ENCODE measurements at places on chromosomes 1 and 21.

DNA sequence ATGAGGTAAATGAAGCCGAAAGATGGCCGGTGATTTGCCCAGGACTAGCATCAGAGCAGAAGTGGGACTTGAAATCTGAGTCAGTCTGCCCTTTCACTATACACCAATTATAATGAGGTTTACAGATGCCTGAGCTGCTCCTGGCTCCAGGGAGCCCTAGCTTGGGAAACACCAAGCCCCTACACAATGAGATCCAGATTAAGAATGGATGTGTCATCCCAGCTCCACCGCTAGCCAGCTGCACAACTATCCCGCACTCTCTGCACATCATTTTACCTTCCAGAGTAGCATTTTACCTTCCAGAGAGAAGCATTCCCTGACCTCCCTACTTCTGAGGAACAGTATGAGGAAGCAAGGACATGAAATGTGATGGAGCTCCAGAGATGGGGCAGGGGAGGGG is 27.0 kb downstream of the SERTAD4 start:
- no peak for DNase-seq

DNA sequence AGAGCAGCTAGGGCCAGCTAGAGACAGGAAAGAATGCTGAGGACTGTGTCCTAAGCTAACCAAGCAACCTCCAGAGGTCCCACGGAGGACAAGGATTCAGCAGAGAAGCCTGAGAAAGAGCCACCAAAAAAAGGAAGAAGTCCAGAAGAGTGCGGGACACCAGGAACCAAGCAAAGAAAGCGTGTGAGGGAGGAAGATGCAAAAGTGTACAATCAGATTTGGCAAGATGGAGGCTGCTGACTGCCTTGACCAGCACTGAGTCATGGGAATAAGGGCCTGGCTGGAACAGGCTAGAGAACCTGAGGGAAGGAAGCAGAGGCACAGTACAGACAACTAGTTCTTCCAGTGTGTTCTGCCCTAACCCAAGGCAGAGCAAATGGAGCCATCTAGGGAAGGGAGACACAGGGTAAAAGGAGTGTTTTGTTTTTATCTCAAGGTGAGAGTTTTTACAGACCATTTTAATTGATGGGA is 18.5 kb downstream of the TP53BP2 start:
- no peak for DNase-seq

- DNase-seq = no peak
Measured at GRCh38 chr1:181985936-181986906, 75.3 kb downstream of the ZNF648 start.

DNA sequence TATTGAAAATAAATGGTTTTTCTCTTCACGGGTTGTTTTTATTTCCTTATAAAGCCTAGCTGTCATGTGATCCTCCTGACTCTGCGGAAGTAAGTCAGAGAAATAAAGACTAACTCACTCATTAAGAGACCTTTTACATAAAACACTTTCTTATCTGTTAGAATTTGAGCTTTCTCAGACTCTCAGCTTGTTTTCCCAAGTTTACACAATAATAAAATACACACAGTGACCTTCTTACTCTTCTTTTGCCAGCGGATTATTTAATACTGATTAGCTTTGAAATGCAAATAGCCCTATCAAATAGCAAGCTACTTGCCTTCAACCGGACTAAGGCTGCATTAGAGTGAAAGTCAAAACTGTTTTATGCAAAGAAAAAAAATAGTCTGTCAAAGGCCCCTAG is 45.5 kb upstream of the CXADR start:
- no peak for DNase-seq

DNA sequence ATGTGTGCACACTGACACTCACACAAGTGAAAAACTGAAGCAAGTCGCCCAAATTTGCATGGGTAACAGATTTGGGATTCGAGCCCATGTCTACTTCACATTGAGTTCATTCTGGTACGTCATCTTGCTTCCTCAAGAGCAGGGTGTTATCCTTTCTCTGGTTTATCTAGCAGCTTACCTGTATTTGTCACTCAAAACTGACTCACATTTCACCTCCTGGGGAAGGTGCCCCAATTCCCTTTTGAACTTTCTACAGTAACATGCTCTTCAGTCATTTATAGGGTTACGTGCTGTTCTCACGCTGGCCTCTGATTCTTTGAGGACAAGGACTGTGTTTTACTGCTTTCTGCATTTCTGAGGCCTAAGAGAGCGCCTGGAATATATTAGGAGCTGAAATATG is 162.8 kb downstream of the PDE4B start:
- DNase-seq = no peak

DNA sequence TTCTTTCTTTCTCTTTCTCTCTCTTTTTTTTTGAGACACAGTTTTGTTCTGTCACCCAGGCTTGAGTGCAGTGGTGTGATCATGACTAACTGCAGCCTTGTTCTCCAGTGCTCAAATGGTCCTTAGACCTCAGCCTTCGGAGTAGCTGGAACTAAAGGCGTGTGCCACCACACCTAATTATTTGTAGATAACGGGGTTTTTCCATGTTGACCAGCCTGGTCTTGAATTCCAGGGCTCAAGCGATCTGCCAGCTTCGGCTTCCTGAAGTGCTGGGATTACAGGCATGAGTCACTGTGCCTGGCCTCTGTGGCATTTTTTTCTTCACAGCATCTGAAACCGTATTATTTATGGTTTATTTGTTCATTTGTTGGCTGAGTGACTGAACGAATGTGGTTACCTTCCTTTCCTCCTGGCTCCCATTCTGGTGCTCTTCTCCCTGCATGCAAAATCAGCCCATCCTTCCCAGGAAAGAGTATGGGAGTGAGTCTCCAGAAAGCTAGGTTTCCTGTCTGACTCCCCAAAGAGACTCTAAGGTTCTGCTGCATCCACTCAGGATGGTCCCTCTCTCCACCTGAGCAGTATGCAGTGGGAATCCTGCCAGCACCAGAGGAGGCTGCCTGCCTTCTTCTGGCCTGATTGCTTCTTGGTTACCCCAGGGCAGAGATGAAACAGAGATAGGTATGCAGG is 155.0 kb upstream of the BEND5 start:
- DNase-seq = no peak

- DNase-seq = no peak
Measured at GRCh38 chr1:67097305-67097704, 37.5 kb downstream of the C1orf141 start.

GRCh38 chr1:183027791-183028190 is 4.6 kb downstream of the LAMC1 start:
- no peak for DNase-seq

GRCh38 chr1:151849126-151849525 is 4.4 kb downstream of the THEM5 start:
- DNase-seq = no peak

DNA sequence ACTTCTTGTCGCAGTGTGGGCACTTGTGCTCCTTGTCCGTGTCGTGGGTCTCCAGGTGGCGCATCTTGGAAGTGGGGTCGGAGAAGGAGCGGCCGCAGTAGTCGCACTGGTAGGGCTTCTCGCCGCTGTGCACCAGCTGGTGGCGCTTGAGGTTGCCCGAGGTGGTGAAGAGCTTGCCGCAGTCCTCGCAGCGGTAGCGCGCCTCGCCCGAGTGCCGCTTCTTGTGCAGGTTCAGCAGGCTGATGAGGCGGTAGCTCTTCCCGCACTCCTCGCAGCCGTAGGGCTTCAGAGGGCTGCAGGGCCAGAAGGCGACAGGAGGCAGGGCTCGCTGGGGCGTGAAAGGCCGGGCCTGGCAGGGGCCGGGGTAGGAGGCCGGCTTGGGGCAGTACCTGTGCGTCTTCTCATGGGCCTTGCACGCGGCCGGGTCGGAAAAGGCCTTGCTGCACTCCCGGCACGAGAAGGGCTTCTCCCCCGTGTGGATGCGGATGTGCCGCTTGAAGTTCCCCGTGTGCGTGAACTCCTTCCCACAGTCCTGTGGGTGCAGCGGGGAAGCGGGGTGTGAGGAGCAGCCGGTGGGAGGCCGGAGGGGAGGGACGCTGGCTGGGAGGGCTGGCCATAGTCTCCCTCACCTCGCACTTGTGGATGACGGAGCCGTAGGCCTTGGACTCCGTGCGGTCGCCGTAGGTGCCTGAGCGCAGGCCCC is 31.4 kb downstream of the ZBTB17 start:
- no peak for DNase-seq

DNA sequence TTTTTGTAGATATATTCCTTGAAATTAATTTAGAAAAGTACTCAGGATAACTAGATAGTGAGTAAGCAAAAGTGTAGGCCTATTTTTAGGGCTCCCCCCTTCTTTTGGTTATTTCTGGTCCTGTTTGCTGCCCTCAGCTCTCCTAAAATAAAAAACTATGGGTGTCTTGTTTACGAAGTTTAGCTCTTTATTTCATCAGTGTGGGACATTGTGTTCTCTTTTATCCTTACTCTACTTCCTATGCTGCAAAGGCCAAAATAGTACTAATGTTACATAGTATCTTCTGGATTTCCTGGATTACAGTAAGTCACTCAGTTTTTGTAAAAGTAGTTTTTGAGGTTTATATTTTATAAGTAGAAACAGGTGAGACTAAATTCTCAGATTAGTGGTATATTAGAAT is 15.4 kb downstream of the CEP350 start:
- no peak for DNase-seq

GRCh38 chr1:169107603-169108208 is 1.2 kb downstream of the ATP1B1 start:
- DNase-seq = no peak

GRCh38 chr1:171965777-171966176 is 124.5 kb downstream of the DNM3 start:
- DNase-seq = no peak

- no peak for DNase-seq
Measured at GRCh38 chr1:210448297-210448892, 119.7 kb downstream of the HHAT start.

DNA sequence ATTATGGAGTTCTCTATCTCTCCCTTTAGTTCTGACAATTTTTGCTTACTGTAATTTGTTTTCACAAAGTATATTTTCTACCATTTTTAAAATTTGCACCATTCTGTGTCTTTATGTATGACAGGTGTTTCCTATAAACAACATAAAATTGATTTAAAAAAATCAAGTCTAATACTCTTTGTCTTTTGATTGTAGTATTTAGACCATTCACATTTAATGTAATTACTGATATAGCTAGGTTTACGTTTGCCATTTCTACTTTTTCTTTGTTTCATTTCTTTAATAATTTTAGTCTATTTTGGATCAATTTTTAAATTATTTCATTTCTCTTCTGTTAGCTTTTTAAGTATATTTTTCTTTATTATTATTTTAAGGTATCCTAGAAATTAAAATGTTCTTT is 44.4 kb upstream of the LCE5A start:
- no peak for DNase-seq

GRCh38 chr1:16072616-16073484 is 601 bp downstream of the FAM131C start:
- DNase-seq = no peak

DNA sequence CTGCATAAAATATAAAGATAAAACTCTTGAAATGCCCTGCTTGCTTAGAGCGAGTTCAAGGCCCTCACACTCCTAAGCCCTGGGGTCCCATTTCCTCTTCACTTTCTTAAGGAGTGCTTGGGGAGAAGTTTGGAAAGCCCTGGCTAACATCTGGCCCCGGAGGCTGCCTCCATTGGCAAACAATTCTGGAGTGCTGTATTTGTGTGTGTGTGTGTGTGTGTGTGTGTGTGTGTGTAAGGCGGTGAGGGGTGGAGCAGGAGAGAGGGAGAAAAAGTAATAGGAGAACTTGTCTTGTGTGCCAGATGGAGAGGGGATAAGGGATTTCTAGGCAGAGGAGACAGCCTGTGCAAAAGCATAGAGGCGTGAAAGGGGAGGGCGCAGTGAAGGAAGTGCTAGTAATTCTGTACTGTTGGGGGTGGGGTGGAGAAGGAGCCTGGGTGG is 578 bp upstream of the TRIM62 start:
- DNase-seq = peak; percentile 89

DNA sequence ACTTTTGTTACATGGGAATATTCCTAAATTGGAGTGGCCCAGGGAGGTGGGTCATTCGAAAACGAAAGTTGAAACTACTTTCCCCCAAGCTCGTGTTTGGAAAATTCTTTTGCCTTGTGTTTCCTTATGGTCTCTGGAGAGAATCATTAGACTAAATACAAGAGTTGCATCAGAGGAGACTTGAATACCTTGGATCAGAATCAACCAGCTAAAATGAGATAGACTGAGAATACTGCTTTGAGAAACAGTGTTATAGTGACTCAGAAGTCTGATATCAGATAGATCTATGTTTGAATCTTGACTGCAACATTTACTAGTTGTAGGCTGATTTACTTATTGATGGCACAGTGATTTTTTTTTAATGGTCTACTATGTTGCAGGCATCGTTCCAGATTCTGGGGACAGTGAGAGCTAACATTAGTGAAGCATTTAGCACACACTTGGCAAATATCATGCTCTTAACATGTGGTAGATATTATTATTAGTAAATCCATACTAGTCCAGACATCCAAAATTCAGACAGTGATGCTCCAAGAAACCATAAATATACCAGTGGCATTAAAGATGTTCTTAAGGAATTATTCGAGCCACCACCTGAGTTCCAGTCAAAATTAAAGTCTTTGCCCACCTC is 12.9 kb upstream of the ACTN2 start:
- no peak for DNase-seq

DNA sequence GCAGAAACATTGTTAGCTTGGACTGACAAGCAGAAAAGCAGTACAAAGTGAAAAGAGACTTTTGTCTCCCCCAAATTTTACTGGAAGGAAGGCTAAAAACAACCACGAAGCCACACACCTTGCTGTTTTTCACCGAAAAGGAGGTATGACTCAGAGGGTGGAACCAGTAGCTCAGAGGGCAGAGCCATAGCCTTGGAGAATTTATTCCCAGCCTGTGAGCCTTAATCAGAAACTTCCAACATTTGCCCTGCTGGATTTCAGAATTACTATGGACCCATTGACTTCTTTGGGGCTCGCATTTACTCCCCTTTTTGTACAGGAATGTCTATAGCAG is 32.0 kb downstream of the RPS6KC1 start:
- no peak for DNase-seq

DNA sequence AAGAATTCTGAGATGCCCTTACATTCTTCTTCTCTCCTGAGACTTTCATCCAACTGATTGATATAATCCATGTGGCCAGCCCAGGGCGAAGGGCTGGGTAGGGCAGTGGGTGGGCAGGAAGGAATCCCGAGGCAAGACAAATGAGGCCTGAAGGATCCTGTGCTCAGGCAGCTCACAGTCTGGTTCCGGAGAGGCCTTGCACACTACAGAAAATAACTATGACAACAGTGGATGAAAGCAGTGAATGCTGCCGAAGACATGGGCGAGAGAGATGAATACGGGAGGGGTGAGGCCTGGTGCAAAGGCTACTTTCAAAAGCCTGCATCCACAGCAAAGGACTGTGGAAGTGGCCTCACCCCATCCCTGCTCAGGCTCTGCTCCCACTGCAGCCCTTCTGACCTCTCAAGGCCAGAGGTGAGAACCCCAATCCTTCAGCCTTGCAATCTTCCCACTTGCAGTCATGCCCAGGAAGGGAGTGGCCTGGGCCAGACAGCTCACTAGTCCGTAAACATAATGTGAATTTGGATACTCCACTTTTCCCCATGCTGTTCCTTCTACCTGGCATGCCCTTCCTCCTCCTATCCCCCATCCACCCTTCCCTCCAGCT is 183.7 kb upstream of the EDN2 start:
- DNase-seq = no peak

Measured in left hindlimb (tissue), 1 donor.